Large intestine (tissue), 12 donors: ENCODE measurements at places on chromosomes 2 and 18. TPM values are rescaled to one million over a fixed set of nuclear protein-coding genes. Genes with fewer than 3 reads are reported as not detected.

FOXD4L1 gene
- polyA plus RNA-seq = 0.07 TPM

GRCh38 chr2:74507926-74508520 is 528 bp upstream of the PCGF1 start:
- DNase-seq = peak; percentile 32
- H3K36me3 ChIP-seq = peaks cover 16% of the 10 kb centered on the region
- peaks cover 29% of the 10 kb centered on the region for H3K4me1 ChIP-seq
- H3K27ac ChIP-seq = peak overlapping the region; percentile 91
- peak overlapping the region; percentile 79 for H3K4me3 ChIP-seq

KCNG2 gene
- polyA plus RNA-seq = 0.46 TPM

DNA sequence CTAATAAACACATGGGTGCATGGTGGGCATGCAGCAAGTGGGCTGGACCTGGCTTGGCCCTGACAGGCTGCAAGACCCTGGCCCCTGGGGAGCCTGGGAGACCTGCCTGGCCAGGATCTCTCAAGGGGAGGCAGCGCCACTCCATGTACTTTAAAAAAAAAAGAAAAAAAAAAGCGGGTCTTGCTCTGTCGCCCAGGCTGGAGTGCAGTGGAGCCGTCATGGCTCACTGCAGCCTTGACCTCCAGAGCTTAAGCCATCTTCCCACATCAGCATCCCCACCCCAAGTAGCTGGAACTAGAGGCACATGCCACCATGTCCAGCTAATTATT is 29.5 kb upstream of the SEMA4C start:
- no peak for DNase-seq
- H3K27ac ChIP-seq = no peak overlapping the region
- H3K4me1 ChIP-seq = peaks cover 9% of the 10 kb centered on the region
- H3K36me3 ChIP-seq = no peaks in the 10 kb centered on the region
- H3K4me3 ChIP-seq = no peak overlapping the region

DNA sequence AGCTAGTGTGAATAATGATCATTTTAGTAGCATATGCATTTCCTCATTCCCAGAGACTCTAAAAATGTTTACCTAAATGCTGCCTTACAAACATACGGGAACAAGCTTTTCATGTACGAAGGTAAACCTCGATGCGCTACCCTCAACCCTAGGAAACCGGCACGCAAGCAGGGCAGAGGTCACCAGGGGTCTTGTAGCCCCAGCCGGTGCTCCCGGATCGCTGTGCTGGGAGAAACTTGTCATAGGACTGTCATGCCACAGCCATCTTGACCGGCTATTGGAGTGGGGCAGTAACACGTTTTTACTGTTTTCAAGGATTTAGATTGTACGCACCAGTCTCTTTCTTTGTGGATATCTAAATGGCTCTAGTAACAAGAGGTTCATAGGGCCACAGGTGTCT is 34.8 kb upstream of the NFATC1 start:
- peaks cover 29% of the 10 kb centered on the region for H3K36me3 ChIP-seq
- DNase-seq = no peak
- no peaks in the 10 kb centered on the region for H3K4me1 ChIP-seq
- H3K27ac ChIP-seq = no peak overlapping the region

GRCh38 chr2:26710145-26710544 is 17.6 kb downstream of the KCNK3 start:
- H3K36me3 ChIP-seq = no peaks in the 10 kb centered on the region
- no peak for DNase-seq
- H3K4me3 ChIP-seq = no peak overlapping the region

DNA sequence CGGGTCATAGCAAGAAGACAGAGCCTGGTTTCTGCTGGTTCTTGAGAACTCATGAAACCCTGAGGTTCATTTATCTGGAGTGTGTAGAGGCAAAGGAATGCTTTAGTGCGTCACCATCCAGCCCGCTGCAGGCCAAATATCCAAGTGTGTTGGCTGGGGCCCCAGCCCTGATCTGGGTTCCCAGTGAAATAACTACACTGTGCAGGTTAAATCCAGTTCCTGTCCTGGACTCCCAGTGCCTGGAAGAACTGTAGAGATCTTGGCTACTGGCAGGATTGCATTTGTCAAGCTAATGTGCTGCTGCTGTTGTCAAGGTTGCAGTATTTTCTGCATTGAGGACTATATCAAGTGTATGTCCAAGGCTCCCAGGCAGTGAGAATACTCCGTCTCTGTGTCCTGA is 89.9 kb downstream of the MAPK4 start:
- H3K36me3 ChIP-seq = no peaks in the 10 kb centered on the region
- DNase-seq = no peak
- H3K4me1 ChIP-seq = peaks cover 18% of the 10 kb centered on the region

LDLRAD4 gene
- 9.1 TPM for polyA plus RNA-seq

GRCh38 chr18:74139411-74139810 is 8.2 kb downstream of the FBXO15 start:
- H3K36me3 ChIP-seq = no peaks in the 10 kb centered on the region
- peaks cover 6% of the 10 kb centered on the region for H3K27me3 ChIP-seq
- no peaks in the 10 kb centered on the region for H3K4me1 ChIP-seq
- H3K27ac ChIP-seq = no peak overlapping the region
- DNase-seq = no peak

GRCh38 chr18:58831606-58832005 is 33.1 kb upstream of the ZNF532 start:
- no peaks in the 10 kb centered on the region for H3K36me3 ChIP-seq
- no peaks in the 10 kb centered on the region for H3K27me3 ChIP-seq
- DNase-seq = no peak
- no peak overlapping the region for H3K4me3 ChIP-seq
- no peak overlapping the region for H3K27ac ChIP-seq

- no peaks in the 10 kb centered on the region for H3K27me3 ChIP-seq
Measured at GRCh38 chr2:40155728-40156127, 296.2 kb downstream of the SLC8A1 start.

- no peaks in the 10 kb centered on the region for H3K27me3 ChIP-seq
- DNase-seq = no peak
- H3K36me3 ChIP-seq = no peaks in the 10 kb centered on the region
- no peak overlapping the region for H3K4me3 ChIP-seq
- no peaks in the 10 kb centered on the region for H3K4me1 ChIP-seq
Measured at GRCh38 chr2:2721296-2721835, 390.3 kb upstream of the MYT1L start.

GRCh38 chr2:192010073-192010472 is 163.2 kb upstream of the CAVIN2 start:
- no peaks in the 10 kb centered on the region for H3K27me3 ChIP-seq
- H3K27ac ChIP-seq = no peak overlapping the region

ABCG8 gene
- 24.3 TPM for polyA plus RNA-seq

DNA sequence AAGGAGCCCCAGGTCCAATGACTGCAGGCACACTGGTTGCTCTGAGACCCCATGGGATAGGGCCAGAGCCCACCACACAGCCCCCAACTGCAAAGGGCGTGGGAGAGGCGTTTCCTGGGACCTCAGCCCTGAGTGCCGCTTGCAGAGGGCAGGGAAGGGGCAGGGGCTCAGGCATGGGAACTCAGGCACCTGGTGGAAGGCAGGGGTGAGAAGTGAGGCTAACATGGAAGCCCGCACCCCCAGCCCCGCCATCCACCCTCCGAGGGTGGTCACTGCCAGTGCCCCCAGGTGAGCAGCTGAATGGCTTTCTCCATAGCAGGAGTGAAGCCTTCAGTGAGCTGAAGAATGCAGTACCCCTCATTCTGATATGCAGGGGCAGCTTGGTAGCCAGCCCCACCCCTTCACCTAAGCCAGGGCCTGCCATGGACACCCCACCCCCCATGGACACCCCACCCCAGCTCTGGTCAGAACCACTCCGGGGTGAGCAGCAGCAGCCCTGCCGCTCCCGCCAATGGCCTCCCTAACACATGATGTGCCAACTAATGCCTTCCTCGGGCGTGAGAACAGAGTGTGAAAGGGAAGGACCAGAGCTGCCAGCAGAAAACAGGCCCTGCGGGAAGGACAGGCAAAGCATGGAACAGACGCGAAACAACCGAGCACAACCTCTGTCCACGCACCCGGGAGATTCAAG is 6.6 kb downstream of the KIF1A start:
- H3K36me3 ChIP-seq = no peaks in the 10 kb centered on the region
- no peaks in the 10 kb centered on the region for H3K4me1 ChIP-seq
- H3K4me3 ChIP-seq = no peak overlapping the region
- H3K27me3 ChIP-seq = peaks cover 17% of the 10 kb centered on the region

SP140L gene
- 20.4 TPM for polyA plus RNA-seq

DNA sequence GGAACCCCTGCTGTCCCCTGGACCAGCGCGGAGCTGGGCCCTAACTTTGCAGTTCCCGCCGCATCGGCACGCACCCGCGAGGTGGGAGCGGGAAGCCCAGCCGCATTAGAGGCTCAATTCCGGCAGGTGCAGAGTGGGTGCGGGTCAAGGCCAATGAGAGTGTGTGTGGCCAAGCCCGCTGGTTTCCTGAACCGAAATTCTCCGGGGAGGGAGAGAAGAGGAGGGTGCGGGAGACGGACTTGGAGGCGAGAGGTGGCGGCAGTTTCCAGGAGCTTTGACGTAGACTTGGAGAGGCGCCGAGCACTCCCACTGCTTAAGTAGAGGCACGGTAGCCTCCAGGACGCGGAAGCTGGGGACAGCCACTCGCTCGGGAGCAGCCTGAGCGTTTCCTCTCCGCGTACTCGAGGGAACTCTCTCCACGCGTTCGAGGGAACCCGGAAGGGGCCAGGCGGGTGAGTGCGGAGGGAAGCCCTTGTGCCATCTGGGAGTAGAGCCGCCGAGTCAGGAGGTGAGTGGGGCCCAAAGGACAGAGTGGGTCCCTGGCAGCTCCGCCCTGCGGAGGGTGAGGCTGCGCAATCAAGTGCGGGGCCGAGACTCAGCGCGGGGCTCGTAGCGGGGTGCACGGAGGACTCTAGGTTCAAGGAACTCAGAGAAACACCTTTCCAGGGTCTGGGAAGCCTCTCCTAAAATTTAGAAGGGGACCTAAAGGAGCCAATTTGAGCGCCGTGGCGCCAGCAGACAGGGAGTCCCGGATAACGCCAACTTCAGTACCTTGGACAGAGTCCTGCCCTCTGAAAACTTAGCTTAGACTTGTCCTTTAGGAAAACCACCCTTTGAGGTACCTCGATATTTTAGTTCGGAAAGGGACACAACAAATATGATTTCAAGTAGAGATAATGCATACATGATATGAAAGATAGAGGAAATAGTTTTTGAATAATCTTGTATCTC is at the start of gene FAM237A:
Gene FAM237A (plus strand): TSS at position 413 of the 951 bp plus-strand sequence. CDS start 1,750 bp downstream, outside the sequence.
- H3K27me3 ChIP-seq = peaks cover 22% of the 10 kb centered on the region
- no peaks in the 10 kb centered on the region for H3K36me3 ChIP-seq
- DNase-seq = peak; percentile 22
- no peak within 1 kb of the TSS for H3K27ac ChIP-seq

TCF7L1 gene
- polyA plus RNA-seq = 23.1 TPM

ORMDL1 gene
- polyA plus RNA-seq = 86.6 TPM

- H3K27ac ChIP-seq = no peak overlapping the region
- H3K4me3 ChIP-seq = no peak overlapping the region
- no peaks in the 10 kb centered on the region for H3K4me1 ChIP-seq
- no peak for DNase-seq
- H3K36me3 ChIP-seq = peaks cover 30% of the 10 kb centered on the region
Measured at GRCh38 chr2:99200076-99200800, 19.3 kb downstream of the MRPL30 start.

G6PC2 gene
- polyA plus RNA-seq = 0.19 TPM

DNA sequence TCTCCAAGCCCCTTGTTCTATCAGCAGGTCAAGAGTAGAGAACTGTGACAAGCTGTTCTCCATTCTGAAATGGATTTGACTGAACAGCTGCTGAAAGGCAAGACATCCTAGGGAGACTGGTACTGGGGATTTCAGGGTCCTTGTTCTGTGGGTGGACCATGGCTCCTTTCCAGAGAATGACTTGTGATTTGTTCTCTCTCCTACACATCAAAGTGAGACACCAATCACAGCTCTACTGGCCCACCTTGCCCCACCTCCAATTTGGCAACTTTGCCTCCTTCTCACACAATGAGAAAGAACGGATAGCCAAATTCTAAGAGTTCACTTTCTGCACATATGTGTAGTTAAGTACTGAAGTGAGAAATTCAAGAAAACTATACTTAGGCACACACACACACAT is 67.4 kb downstream of the BCL11A start:
- peaks cover 27% of the 10 kb centered on the region for H3K4me1 ChIP-seq
- no peak for DNase-seq
- no peaks in the 10 kb centered on the region for H3K27me3 ChIP-seq

- no peaks in the 10 kb centered on the region for H3K27me3 ChIP-seq
- H3K27ac ChIP-seq = no peak overlapping the region
- H3K36me3 ChIP-seq = no peaks in the 10 kb centered on the region
- H3K4me1 ChIP-seq = no peaks in the 10 kb centered on the region
- no peak overlapping the region for H3K4me3 ChIP-seq
Measured at GRCh38 chr18:39692367-39693015, 2126.9 kb upstream of the CELF4 start.

GRCh38 chr2:85678377-85678776 is 10.4 kb upstream of the SFTPB start:
- no peaks in the 10 kb centered on the region for H3K4me1 ChIP-seq
- H3K36me3 ChIP-seq = no peaks in the 10 kb centered on the region
- H3K27ac ChIP-seq = no peak overlapping the region
- no peak overlapping the region for H3K4me3 ChIP-seq

EML6 gene
- 6.0 TPM for polyA plus RNA-seq

MROH2A gene
- polyA plus RNA-seq = 0.16 TPM

DNA sequence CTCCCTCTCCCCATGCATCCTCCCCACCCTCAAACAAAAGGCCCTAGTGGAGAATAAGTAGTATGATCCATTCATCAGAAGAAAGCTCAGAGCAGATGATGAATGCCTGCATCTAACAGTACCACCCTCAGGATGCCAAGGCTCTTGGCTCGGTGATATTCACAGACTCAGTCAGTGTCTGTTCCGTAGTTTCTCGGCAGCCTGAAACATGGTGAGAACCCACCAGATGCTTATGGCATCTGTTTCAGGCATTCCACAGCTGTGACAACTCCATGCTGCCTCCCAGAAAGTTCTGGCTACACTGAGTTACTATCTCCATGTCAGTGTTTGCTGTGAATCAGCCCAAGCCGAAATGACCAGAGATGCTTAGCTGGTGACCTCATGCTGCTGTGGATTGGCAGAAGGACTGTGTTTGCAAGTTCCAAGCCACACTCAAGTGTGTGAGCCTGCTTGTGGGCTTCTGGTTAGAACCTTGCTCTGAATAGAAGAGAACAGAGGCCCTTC is 83.9 kb downstream of the WDSUB1 start:
- no peak overlapping the region for H3K4me3 ChIP-seq
- DNase-seq = peak; percentile 13
- H3K27ac ChIP-seq = no peak overlapping the region
- H3K36me3 ChIP-seq = peaks cover 47% of the 10 kb centered on the region
- no peaks in the 10 kb centered on the region for H3K27me3 ChIP-seq
- no peaks in the 10 kb centered on the region for H3K4me1 ChIP-seq

GRCh38 chr18:49967171-49967570 is 153.8 kb upstream of the ACAA2 start:
- peak; percentile 87 for DNase-seq
- H3K36me3 ChIP-seq = peaks cover 44% of the 10 kb centered on the region
- peaks cover 27% of the 10 kb centered on the region for H3K4me1 ChIP-seq
- no peak overlapping the region for H3K4me3 ChIP-seq
- peak overlapping the region; percentile 7 for H3K27ac ChIP-seq

UCN gene
- polyA plus RNA-seq = 3.4 TPM

RAD51AP2 gene
- 0.06 TPM for polyA plus RNA-seq
